ENCODE measurements at places on chromosomes 4 and X. TPM values are rescaled to one million over a fixed set of nuclear protein-coding genes. Genes with fewer than 3 reads are reported as not detected.

Gene CD99L2
- 18.3 TPM for total RNA-seq

Gene C1GALT1C1
- 7.2 TPM for total RNA-seq

Gene PNMA5
- total RNA-seq, result 0.16 TPM

Gene RTL5
- total RNA-seq, result 0.17 TPM

Gene SRPX2
- total RNA-seq, result not detected

Gene NPY2R
- not detected for total RNA-seq

Gene CSAG1
- not detected for total RNA-seq

Gene VCX
- not detected for total RNA-seq

Gene DCAF12L2
- not detected for total RNA-seq

Gene ADAMTS3
- total RNA-seq, result not detected

Gene IGFBP7
- not detected for total RNA-seq

Gene LANCL3
- 0.07 TPM for total RNA-seq

Gene NDP
- not detected for total RNA-seq

Gene ZNF185
- total RNA-seq, result 3.8 TPM

Gene FAAH2
- 31.0 TPM for total RNA-seq

Gene GPR82
- total RNA-seq, result 0.19 TPM

Gene TMLHE
- total RNA-seq, result 19.5 TPM

Gene SCOC
- total RNA-seq, result 31.6 TPM

Gene CT45A7
- not detected for total RNA-seq

Gene VEGFD
- total RNA-seq, result not detected

Gene NR3C2
- total RNA-seq, result 6.2 TPM

Gene WDR13
- 55.7 TPM for total RNA-seq

Gene PWWP3B
- not detected for total RNA-seq

Gene REST
- total RNA-seq, result 59.7 TPM

Gene FRG2
- not detected for total RNA-seq

Gene P2RY4
- 0.69 TPM for total RNA-seq

Gene LUZP4
- total RNA-seq, result not detected

Gene L1CAM
- 2.1 TPM for total RNA-seq

Gene PARM1
- 0.19 TPM for total RNA-seq

Gene GDPD2
- total RNA-seq, result 0.12 TPM

Gene FAM184B
- total RNA-seq, result not detected

Gene NOA1
- 34.1 TPM for total RNA-seq

Gene SOWAHD
- 0.46 TPM for total RNA-seq

Gene NELFA
- total RNA-seq, result 40.8 TPM

Gene ODAPH
- not detected for total RNA-seq

Gene DOK7
- total RNA-seq, result not detected
